ENCODE measurements at places on chromosomes 1 and 21.

- no peak for DNase-seq
Observed at GRCh38 chr1:95017775-95018174, 55.0 kb downstream of the ALG14 start.

DNA sequence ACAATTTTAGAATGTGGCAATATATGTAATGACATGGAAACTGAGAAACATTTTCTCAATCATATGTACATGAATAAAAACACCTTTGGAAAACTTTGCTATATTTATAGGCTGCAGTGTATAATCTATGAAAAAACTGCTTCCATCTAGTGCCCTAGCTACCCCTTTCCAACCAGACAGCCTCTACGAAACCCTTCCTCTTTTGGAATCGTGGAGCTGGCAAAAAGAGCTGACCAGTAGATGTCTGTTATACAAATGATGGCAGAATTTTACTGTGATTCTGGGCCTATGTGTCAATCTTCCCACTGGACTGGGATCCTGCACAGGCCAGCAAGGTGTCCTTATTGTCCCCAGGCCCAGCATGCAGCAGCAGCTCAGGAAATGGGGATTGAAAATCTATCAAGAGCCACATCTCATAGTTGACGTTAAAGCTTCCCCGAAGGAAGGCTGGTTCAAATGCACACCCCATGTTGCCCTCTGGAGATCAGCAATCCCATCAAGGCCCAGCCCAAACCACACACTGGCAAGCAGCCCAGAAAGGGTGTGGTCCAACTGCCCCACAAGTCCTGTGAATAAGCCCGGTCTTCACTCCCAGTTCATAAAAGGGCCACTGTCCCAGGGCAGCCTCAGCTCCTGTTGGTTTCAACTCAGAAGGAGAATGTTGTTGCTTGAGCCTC lies 8.8 kb upstream of the FAM20B start:
- DNase-seq = no peak

DNA sequence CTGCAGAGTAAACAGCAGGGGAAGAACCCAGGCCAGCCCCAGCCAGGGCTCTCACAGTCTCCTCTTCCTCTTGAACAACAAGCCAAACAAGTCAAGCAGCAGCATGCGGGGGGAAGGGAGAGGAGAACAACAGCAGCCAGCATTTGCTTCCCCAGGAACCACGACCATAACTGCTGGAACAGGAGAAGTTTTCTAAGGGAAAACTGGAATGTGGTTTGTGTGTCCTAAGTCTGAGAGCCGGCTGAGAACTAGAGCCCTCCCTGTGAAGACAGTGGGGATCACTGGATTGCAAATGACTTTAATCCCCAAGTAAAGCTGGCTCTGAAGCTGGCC lies 48.2 kb downstream of the COQ8A start:
- no peak for DNase-seq

DNA sequence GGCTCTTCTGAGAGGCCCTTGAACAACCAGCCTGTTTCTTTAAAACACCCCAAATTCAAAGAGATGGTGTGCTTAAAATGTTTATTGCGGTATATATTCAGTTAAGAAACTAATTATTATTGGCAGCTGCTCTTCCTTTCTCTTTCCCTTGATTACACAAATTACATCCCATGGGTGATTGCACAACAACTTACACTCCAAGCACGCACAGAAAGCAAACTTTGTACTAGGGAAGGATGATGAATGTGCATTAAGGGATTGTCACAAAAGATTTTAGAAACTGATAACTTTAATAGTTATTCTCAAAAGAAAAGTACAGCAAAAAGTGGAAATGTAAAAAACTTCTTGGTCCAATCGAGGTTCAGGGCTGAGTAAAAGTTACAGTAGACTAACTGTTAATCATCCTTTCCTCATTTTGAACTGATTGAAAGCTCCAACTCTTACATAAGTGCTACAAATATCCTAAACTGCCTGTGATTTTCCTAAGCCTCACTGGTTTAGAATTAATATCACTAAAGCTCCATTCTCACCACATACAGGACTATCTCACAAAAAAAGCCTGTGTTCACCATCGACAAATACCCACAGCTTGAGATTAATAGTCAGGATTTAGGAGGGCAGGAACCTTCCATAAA lies 153.4 kb downstream of the TTLL7 start:
- no peak for DNase-seq

DNA sequence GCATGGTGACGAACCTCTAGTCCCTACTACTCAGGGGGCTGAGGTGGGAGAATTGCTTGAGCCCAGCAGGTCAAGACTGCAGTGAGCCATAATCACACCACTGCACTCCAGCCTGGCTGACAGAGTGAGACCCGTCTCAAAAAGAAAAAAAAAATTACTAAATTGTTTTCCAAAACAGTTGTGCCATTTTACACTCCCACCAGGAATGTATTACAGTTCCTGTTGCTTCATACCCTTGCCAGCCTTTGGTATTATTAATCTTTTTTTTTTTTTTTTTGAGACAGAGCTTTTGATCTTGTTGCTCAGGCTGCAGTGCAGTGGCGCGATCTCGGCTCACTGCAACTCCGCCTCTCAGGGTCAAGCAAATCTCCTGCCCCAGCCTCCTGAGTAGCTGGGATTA lies 55.9 kb downstream of the RPS6KA1 start:
- no peak for DNase-seq

DNA sequence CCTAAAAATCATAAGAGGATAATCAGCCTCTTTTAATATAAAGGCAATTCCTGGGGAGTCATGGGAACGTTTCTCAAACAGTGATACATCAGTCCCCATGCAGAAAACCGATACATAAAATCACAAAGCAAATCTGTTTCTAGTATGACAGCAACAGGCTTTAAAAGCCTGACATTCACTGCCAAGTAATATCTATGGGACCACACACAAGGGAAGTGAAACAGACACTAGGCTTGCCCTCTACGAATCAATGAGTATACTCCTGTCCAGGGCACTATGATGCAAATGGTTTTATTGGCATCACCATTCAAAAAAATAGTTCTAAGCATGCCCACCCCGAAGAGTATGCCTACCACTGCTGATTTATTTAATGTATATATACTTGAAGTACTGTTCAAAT lies 54.4 kb downstream of the TIAM1 start:
- DNase-seq = no peak
